Substantia nigra (tissue), 51 donors: ENCODE measurements at places on chromosomes 7 and 10.
A peak's percentile ranks its signal among the peaks of the same experiment; 100 is the strongest.

DNA sequence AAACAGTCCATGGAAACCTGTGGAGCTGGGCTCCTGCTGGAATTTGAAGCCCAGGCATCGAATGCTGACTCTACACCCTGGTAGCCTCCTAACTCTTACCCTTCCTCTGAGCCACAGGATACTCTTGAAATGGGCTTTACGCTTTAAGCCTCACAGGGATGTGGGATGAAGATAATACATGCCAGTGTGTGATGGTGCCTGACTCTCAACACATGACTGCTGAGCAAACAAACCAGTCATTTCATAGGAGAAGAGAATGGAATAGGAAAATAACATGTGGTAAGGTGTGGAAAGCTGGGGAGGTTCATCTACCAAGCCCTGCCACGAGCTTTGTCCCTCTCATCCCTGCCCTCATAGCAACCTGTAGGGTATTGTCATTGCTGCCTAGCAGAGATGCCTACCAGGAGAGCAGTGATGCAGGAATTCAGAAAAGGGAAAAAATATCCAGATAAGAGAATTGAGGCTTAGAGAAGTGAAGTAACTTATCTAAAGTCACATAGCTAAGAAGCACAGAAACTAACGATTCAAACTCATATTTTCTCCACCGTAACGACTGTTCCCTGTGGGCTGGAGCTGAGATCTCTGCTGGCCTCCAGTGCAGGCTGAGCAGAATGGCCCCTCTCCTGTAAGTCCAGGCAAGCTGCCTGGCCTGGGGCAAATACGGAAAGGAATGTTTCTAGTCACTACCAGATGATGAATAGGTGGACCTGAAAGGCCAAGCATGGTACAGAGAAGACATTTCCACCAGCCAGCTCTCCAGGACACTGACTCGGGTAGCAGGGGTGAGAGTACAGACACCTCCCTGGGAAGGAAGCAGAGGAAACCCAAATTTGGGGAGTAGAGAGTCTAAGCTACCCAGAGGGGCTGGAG is 90.2 kb upstream of the DUSP5 start:
- no peak for DNase-seq

- no peak for DNase-seq
Measured at GRCh38 chr10:84095811-84096497, 43.4 kb upstream of the GHITM start.

GRCh38 chr10:49746626-49747302 is 15.4 kb downstream of the OGDHL start:
- no peak for DNase-seq

GRCh38 chr7:43658718-43659548 is 70.4 kb downstream of the COA1 start:
- no peak for DNase-seq

DNA sequence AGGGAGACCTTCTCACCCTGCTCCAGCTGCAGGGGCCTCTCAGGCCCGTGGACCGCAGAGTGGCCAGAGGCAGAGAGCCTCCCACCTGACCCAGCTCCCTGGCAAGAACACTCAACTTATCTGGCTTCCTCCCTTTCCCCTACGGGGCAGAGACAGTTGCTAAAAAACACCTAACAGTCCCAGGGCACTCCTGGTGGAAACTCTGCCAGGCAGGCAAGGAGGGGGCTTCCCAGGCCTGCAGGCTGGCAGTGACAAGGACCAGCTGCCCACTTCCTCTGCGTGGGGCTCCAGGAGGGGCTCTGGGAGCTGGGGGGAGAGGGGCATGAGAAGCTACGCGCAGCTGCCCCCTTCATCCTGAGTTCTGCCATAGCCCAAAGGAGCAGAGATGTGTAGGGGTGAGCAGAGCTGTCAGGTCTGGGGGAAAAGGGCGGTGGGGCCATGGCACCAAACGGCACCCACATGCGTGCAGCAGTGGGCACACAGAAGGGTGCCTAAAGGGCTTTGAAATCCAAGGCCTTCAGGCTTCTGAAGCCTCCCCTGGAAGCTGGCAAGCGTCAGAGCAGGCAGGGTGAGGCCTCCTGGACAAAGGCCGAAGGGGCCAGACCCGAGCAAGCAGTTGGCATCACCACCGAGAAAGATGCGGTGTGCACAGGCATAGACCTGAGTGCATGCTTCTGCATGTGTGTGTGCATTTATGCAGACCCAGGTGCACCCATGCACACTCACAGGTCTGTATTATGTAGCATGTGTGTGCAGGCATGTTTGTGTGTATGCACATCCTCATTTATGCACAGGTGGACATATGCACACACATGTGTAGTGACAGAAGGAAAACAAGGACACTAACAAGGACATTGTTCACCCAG is 14.4 kb downstream of the SPOCK2 start:
- DNase-seq, result no peak

- DNase-seq, result peak; percentile 67
Measured at GRCh38 chr7:37448636-37449361, at the start of gene ELMO1. TSS of gene ELMO1 (minus strand) at chr7:37448864. CDS start at chr7:37342690, 106,174 bp downstream.

DNA sequence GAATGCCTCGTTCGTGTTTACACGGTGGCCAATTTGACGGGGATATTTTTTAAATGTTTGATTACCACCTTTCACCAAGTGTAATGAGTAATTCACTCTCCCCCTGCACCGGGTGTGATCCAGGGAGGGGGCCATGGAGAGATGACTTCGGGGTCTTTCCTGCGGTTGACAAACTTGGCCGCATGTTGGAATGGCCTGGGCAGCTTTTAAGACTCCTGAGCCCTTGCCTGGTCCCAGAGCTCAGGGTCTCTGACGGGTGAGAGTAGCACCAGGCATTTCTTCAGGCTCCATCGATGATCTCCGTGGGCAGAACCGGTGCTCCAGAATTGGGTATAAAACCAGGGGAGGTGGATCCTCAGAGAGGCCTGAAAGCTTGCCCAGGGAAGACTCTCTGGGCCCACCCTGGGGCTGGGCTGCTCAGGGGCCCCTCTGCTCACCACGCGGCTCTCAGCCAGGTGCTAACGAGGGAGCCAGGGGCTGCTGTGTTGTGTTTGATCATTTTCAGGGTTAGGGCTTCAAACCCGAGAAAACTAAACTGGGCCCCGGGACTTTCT is 882 bp downstream of the ZNF282 start:
- DNase-seq, result no peak
